ENCODE measurements at places on chromosomes 4 and X.

DNA sequence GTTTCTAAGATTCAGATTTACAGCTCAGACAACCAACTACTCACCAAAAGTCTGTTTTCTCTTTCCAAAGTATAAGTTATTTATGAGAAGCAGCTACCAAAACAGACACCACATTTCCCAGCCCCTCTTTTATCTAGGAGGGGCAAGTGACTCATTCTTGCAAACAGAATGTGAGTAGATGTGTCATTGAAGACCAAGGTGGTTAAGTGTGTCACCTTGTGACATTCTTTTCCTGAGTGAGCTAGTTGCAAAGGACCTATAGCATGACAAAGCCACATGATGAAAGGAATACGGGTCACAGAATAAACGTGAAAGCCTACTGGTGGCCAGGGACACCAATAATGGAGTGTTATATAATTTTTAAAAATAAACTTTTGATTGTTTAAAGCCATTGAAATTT is 50.0 kb downstream of the SLC7A11 start:
- DNase-seq: no peak

- no peak for DNase-seq
Measured at GRCh38 chr4:158046345-158046744, 126.5 kb downstream of the GASK1B start.

GRCh38 chrX:123217077-123217476 is 33.0 kb downstream of the GRIA3 start:
- no peak for DNase-seq

GRCh38 chr4:91325495-91325894 is 978.3 kb upstream of the GRID2 start:
- no peak for DNase-seq

GRCh38 chr4:87058356-87059073 is 123.7 kb downstream of the AFF1 start:
- DNase-seq: peak; percentile 0

DNA sequence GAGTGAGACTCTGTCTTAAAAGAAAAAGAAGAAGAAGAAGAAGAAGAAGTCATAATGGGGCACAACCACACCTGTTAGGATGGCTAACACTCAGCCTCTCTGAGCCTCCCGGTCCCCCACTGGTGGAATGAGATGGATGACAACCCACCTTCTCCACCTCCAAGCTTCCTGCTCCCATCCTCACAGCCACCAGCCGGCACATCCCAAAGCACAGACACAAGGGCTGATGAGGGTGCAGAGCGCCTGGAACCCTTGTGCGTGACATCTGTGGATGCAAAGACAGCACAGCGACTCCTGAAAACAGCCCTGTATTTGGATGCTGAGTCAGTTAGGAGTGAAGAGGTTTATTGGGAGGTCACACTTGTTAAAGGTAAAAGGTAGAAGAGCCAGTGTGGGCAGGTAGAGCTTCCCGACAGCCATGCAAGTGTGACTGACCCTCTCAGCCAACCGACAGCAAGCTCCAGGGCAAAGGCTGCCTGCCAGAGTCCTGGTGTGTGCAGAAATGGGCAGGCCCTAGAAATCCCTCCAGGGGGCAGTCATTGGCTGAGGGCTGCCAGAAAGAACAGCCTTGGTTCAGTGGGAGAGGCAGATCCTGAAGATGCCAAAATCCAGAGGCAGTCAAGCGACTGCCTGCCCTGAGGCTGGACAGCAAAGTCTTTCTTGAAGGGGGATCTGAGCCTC is 26.6 kb upstream of the MAN2B2 start:
- no peak for DNase-seq

GRCh38 chrX:150849486-150849885 is 49.0 kb downstream of the CD99L2 start:
- no peak for DNase-seq

GRCh38 chr4:48739560-48740019 is 40.5 kb downstream of the FRYL start:
- no peak for DNase-seq

GRCh38 chrX:21490341-21490740 is 116.1 kb downstream of the CNKSR2 start:
- no peak for DNase-seq

GRCh38 chr4:121096629-121097028 is 24.3 kb upstream of the NDNF start:
- no peak for DNase-seq

DNA sequence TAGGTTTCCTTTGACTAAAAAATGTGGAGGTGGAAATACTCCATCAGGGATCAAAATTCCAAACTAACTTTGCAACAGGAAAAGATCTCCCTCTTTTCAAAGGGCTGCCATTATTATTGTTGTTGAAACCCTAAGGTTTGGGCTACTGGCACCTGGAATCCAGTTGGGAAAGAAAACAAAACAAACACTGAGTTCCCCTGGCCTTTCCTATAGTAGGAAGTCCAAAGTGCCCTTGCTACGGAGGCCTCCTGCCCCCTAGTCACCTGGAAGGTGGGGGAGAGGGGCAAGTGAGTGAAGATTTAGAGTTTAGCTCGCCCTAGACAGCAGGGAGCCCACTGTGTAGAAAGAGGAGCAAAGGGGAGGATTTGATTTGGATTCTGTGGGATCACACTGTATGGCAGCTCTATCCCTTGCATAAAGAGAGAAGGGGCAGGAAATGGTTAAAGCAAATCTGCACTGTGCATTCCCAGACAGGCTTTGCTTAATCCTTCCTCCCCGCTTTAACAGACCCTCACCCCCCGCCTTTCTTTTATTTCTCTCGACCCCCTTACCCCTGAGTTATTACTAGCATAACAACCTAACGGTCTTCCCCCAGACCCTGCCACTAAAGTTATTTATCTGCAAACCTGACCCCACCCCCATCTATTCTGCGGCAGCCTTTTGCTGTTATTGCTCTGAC is 627 bp upstream of the FAT4 start:
- no peak for DNase-seq

- DNase-seq: no peak
Measured at GRCh38 chr4:44150091-44150576, 298.5 kb downstream of the KCTD8 start.

DNA sequence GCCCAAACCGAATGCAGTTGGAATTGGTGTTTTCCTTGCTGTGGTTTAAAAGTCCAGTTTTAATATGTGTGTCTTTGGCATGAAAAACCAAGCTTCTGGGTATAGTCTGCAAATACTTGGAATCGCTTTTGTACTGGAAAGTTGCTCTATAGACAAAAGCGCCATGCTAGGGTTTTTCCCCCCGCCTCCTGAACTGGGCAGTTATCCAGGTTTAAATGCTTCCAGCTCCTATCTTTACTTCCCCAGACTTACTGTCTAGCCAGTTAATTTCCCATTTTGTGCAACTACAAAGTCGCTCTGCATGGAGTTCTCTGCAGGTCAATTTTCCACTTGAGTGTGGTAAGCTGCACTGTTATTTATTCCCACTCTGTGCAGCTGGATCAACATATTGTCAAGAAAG is 2.7 kb downstream of the RASL11B start:
- DNase-seq: no peak

DNA sequence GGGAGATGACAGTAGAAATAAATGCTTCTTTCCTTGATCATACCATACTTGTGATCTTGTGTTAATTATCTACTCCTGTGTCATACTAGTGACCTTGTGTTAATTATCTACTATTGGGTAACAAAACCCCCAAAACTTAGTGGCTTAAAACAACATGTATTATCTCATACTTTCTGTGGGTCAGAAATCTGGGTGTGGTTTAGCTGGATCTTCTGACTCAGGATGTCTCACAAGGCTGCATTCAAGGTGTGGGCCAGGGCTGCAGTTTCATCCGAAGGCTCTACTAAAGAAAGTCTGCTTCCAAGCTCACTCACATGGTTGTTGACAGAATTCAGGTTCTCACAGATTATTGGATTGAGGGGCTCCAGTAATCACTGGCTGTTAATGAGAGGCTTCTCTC is 70.3 kb upstream of the NDP start:
- no peak for DNase-seq

- no peak for DNase-seq
Measured at GRCh38 chr4:5821665-5822358, 71.1 kb downstream of the CRMP1 start.

DNA sequence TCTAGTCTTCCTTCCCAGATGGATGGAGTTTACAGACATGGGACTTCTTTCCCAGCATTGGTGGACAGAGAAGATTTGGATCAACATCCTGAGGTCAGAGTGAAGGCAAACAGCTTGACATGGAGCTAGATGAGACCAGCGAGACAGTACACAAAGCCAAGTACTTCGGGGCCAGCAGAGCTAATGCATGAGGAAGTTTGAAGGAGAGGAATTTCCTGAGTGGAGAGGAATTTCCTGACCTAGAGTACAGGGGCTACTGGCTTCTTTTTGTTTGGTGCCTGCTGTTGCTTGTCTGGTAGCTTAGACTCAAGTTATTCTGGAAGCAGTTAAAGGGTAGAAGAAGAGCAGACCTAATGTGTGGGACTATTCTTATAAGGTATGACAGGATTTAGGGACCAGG is 69.1 kb upstream of the EOLA2 start:
- DNase-seq: no peak

GRCh38 chr4:101037249-101037648 is 310.1 kb downstream of the PPP3CA start:
- DNase-seq: no peak

- no peak for DNase-seq
Measured at GRCh38 chrX:40392599-40392998, 188.2 kb upstream of the ATP6AP2 start.

GRCh38 chrX:40521868-40522450 is 58.8 kb upstream of the ATP6AP2 start:
- no peak for DNase-seq

DNA sequence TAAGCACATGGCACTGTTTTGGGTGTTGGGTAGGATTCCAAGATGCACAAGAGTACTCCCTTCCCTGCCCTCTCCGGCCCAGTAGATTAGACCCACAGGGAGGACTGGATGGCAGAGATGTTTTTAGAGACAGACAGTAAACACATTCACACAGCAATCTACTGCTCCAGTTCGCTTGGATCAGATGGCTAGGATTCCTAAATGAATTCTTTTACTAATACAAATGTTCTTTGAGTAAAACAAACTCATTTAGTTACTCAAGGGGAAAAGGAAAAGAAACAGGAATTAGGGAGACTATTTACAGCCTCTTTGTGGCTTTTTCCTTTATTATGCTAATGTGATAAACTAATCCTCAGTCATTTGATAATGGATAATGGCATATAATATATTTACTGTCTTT is 5.9 kb downstream of the SNX25 start:
- DNase-seq: no peak

DNA sequence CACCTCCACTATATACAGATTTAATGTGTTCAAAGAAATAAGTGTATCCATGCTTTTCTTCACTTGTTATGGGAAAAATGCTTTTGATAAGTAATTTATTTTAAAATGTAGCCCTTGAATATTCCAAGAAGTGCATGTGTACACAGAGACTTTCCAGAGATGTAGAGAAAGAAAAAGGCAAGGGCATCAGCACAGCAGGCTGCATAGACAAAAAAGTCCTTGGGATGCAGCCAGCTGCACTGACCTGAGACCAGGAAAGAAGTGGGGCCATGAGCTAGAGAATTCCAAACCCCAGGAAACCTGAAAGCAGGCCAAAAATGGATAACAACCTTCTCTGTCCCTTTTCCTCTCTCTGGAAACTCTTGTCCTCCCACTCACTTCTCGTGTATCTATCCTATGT is 51.6 kb upstream of the PRDM8 start:
- no peak for DNase-seq

- no peak for DNase-seq
Measured at GRCh38 chr4:156692016-156692415, 279.6 kb downstream of the PDGFC start.

DNA sequence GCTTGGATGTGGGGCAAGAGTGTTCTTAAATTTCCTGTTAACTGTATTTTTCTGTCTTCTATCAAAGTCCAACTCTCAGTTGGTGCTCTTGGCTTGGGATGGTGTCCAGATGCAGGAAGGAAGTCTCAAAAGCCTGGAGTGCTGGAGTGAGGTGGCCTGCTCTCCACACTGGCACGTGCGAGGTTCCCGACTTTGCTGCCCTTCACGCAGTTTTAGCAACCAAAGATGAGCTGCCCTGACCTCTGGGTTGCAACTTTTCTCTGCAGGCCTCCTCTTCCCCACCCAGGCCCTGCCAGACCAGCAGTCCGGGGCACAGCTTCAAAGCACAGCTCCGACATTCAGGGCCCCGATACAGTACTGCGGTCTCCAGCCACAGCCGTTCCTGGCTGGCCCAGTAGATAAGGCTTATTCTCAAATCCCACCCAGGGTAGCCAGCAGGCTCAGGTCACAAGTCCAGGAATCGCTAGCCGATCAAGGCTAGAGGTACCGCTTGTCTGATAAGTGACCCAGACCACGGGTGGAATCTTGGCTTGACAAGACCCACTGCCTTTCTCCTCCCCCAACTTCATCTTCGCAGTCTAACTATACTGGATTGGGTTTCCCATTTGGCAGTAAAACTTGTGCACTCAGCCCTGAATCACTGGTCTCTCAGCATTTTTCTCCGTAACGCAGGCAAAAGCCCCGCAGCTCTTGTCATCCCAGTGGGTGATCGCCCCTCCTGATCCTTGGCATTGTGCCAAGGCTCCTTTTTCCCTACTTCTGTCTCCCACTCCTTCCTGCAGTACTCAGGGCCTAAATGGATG is 21.8 kb upstream of the JADE1 start:
- no peak for DNase-seq

DNA sequence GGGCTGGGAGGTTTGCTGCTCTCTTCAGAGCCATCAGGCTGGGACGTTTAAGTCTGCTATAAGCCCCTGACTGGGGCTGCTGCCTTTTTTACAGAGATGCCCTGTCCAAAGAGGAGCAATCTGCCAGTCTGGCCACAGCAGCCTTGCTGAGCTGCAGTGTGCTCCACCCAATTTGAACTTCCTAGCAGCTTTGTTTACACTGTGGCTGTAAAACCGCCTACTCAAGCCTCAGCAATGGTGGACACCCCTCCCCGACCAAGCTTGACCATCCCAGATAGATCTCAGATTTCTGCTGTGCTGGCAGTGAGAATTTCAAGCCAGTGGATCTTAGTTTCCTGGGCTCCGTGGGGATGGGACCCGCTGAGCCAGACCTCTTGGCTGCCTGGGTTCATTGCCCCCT is 40.7 kb downstream of the SPATA18 start:
- DNase-seq: no peak

- no peak for DNase-seq
Measured at GRCh38 chr4:70927502-70928137, 25.5 kb downstream of the MOB1B start.

DNA sequence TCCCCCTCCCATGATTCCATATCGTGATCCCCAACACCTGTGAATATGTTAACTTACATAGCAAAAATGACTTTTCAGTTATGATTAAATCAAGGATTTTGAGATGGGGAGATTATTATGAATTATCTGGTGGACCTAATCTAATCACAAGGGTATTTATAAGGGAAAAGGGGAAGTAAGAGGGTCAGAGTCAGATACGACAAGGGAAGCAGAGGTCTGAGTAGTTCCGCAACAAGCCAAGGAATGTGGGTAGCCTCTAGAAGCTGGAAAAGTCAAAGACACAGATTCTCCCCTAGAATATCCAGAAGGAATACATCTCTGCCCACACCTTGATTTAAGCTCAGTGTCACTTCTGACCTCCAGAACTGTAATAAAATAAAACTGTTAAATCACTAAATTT is 1.0 kb upstream of the IL13RA1 start:
- no peak for DNase-seq

- DNase-seq: no peak
Measured at GRCh38 chr4:135186002-135186401, 984.4 kb upstream of the PABPC4L start.

- DNase-seq: no peak
Measured at GRCh38 chr4:82705169-82705927, 93.2 kb downstream of the SCD5 start.

- DNase-seq: no peak
Measured at GRCh38 chr4:128916832-128917231, 107.3 kb downstream of the JADE1 start.

GRCh38 chr4:3868211-3869173 is 102.3 kb downstream of the ADRA2C start:
- no peak for DNase-seq

GRCh38 chrX:74925225-74926088 is at the start of gene NEXMIF:
Gene NEXMIF, minus strand, starts transcription at chrX:74925452.
- no peak for DNase-seq

All from activated CD8-positive, alpha-beta memory T cell treated with anti-CD3 and anti-CD28 coated beads for 1 hour (primary cell).